ENCODE measurements at places on chromosomes 3 and 15. TPM values are rescaled to one million over a fixed set of nuclear protein-coding genes. Genes with fewer than 3 reads are reported as not detected.
A peak's percentile ranks its signal among the peaks of the same experiment; 100 is the strongest.

- no peaks in the 10 kb centered on the region for H3K4me1 ChIP-seq
- H3K27me3 ChIP-seq = no peaks in the 10 kb centered on the region
- H3K27ac ChIP-seq = no peak overlapping the region
- no peaks in the 10 kb centered on the region for H3K36me3 ChIP-seq
Observed at GRCh38 chr3:56795829-56796185, 5.9 kb downstream of the ARHGEF3 start.

The CPNE9 gene
- polyA plus RNA-seq = not detected

- peak; percentile 98 for DNase-seq
- H3K36me3 ChIP-seq = no peaks in the 10 kb centered on the region
- H3K27me3 ChIP-seq = no peaks in the 10 kb centered on the region
Observed at GRCh38 chr3:98022978-98023820, 11.9 kb downstream of the GABRR3 start.

GRCh38 chr3:51941798-51942602, at the start of the genes PARP3 and RRP9:
TSS of gene PARP3 (plus strand) at chr3:51942363. CDS start at chr3:51943356, 993 bp downstream.
TSS of gene RRP9 (minus strand) at chr3:51941904. CDS start at chr3:51941867, 37 bp downstream.
- H3K4me1 ChIP-seq = no peaks in the 10 kb centered on the region
- peaks cover under 1% of the 10 kb centered on the region for H3K36me3 ChIP-seq
- peak within 1 kb of the TSS; percentile 83 for H3K27ac ChIP-seq

- no peaks in the 10 kb centered on the region for H3K4me1 ChIP-seq
- H3K36me3 ChIP-seq = no peaks in the 10 kb centered on the region
- no peak overlapping the region for H3K4me3 ChIP-seq
- DNase-seq = peak; percentile 5
- no peaks in the 10 kb centered on the region for H3K27me3 ChIP-seq
Observed at GRCh38 chr15:69583626-69584025, 131.0 kb downstream of the RPLP1 start.

GRCh38 chr3:137582484-137582883, 181.6 kb upstream of the SOX14 start:
- H3K4me1 ChIP-seq = no peaks in the 10 kb centered on the region
- H3K27me3 ChIP-seq = no peaks in the 10 kb centered on the region
- H3K4me3 ChIP-seq = no peak overlapping the region
- no peak overlapping the region for H3K27ac ChIP-seq

GRCh38 chr3:69856965-69857705, 117.9 kb downstream of the MITF start:
- H3K4me1 ChIP-seq = peaks cover 2% of the 10 kb centered on the region
- no peak overlapping the region for H3K4me3 ChIP-seq
- no peak overlapping the region for H3K27ac ChIP-seq
- no peak for DNase-seq
- H3K36me3 ChIP-seq = no peaks in the 10 kb centered on the region

DNA sequence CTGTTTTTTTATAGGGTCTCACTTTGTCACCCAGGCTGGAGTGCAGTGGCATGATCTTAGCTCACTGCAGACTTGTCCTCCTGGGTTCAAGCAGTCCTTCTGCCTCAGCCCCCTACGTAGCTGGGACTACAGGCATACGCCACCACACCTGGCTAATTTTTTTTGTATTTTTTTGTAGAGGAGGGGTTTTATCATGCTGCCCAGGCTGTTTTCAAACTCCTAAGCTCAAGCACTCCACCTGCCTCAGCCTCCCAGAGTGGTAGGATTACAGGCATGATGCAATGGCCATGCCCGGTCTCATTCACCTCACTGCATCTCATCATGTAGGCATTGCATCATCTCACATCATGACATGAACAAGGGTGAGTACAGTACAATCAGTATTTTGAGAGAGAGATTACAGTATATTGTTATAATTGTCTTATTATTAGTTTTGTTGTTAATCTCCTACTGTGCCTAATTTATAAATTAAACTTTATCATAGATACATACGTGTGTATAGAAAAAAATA, 74.3 kb upstream of the EOMES start:
- no peak overlapping the region for H3K27ac ChIP-seq
- no peak overlapping the region for H3K4me3 ChIP-seq
- DNase-seq = no peak
- no peaks in the 10 kb centered on the region for H3K36me3 ChIP-seq

GRCh38 chr15:70566047-70566835, 197.1 kb downstream of the UACA start:
- no peak for DNase-seq
- H3K36me3 ChIP-seq = no peaks in the 10 kb centered on the region
- no peak overlapping the region for H3K4me3 ChIP-seq
- no peak overlapping the region for H3K27ac ChIP-seq
- no peaks in the 10 kb centered on the region for H3K27me3 ChIP-seq

- H3K27ac ChIP-seq = no peak overlapping the region
- no peaks in the 10 kb centered on the region for H3K36me3 ChIP-seq
- H3K4me1 ChIP-seq = no peaks in the 10 kb centered on the region
- H3K4me3 ChIP-seq = no peak overlapping the region
- DNase-seq = no peak
- no peaks in the 10 kb centered on the region for H3K27me3 ChIP-seq
Observed at GRCh38 chr3:194103505-194103904, 32.4 kb upstream of the HES1 start.

DNA sequence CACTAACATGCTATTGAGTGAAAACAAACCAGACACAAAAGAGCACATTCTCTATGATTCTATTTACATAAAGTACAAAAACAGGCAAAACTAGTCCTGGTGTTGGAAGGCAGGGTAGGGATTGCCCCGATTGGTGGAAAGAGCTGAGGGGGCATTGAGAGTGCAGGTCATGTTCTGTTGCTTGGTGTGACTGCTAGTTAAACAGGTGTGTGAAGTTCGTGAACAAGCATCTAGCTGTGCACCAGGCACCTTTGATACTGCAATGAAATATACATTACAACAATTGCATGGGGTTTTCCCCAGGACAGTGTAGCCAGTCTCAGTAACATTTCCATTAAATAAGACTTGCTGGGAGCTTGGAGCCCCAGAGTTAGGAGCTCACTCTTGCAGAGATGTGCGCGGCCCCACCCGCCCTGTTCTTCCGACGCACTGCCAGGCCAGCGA, 26.3 kb upstream of the THRB start:
- peak overlapping the region; percentile 82 for H3K4me3 ChIP-seq
- no peaks in the 10 kb centered on the region for H3K4me1 ChIP-seq
- H3K27me3 ChIP-seq = no peaks in the 10 kb centered on the region

The LIPH gene
- polyA plus RNA-seq = 0.77 TPM

The IQCF6 gene
- not detected for polyA plus RNA-seq

The SAXO2 gene
- 2.5 TPM for polyA plus RNA-seq

- no peaks in the 10 kb centered on the region for H3K27me3 ChIP-seq
- no peaks in the 10 kb centered on the region for H3K36me3 ChIP-seq
Observed at GRCh38 chr15:65925338-65925737, 56.0 kb downstream of the RAB11A start.

- no peak overlapping the region for H3K27ac ChIP-seq
- no peak for DNase-seq
- no peak overlapping the region for H3K4me3 ChIP-seq
- H3K4me1 ChIP-seq = no peaks in the 10 kb centered on the region
- no peaks in the 10 kb centered on the region for H3K27me3 ChIP-seq
Observed at GRCh38 chr3:128170866-128171516, 17.7 kb downstream of the EEFSEC start.

GRCh38 chr15:51736069-51736468, 1.4 kb downstream of the LYSMD2 start:
- no peaks in the 10 kb centered on the region for H3K36me3 ChIP-seq
- DNase-seq = no peak
- H3K4me1 ChIP-seq = peaks cover 2% of the 10 kb centered on the region
- H3K27ac ChIP-seq = no peak overlapping the region

DNA sequence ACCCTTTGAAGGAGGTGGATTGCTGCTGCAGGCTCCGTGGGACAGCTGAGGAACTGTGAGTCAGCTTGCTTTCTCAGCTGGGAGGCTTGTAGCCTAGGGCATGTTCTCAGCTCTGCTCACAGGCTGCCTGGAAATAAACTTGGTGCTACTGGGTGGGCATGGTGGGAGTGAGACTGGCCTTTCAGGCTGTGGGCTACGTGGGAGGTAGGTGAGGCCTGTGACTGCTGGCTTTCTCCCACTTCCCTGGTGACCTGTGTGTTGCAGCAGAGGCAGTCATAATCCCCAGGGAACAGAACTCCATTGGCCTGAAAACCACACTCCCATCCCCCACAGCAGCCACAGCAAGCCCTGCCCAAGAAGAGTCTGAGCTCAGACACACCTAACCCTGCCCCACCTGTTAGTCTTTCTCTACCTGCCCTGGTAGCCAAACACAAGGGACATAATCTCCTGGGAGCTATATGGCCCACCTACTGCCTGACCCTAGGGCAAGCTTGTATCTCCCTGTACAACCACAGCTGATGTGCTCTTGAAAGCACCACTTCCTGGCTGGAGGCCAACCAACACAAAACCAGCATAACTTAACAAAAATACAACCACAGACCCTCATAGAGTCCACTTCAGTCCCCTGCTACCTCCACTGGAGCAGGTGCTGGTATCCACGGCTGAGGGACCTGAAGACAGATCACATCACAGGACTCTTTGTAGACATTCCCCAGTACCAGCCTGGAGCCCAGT, 236.5 kb downstream of the SQOR start:
- DNase-seq = no peak
- H3K4me3 ChIP-seq = no peak overlapping the region
- H3K27me3 ChIP-seq = no peaks in the 10 kb centered on the region
- H3K4me1 ChIP-seq = no peaks in the 10 kb centered on the region

The ROBO2 gene
- 0.13 TPM for polyA plus RNA-seq

The CHST2 gene
- 0.50 TPM for polyA plus RNA-seq

DNA sequence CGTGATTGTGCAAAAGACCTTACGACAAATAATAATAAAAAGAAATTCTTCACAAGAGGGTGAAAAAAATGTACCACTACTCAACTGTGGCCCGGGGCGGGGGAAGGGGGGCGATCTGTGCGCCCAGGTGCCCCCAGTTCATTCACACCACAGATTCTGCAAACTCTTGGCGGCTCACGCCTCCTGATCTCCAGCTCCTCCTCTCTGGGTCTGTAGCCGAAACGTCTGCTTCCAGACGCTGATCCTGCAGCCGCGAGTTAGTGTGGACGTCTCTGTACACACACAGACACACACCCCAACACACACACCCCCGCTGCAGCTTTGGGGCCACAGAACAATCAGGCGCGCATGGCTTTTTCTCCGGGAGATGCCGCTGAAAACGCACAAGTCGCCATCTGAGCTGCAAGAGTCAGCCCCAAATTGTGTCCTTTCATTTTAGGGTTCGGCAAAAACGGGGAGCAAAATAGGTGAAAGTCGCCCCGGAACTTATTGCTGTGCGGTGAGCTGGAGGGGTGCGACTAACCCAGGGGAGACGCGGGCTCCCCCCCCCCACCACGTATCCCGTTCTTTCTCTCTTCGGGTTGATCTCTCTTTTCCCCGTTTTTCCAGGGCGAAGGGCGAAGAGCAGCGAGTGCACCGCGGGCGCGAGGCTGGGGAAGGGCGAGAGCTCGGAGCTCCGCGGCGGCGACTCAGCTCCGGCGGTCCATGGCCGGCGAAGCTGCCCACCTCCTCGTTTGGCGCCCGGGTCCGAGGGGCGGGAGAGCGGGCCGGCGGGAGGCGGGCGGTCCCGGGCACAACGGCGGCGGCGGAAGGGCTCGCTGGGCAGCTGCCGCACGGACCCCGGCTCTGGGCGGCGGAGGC, 505 bp upstream of the WNT5A start:
- no peak overlapping the region for H3K27ac ChIP-seq
- no peaks in the 10 kb centered on the region for H3K4me1 ChIP-seq
- DNase-seq = no peak
- H3K36me3 ChIP-seq = no peaks in the 10 kb centered on the region

DNA sequence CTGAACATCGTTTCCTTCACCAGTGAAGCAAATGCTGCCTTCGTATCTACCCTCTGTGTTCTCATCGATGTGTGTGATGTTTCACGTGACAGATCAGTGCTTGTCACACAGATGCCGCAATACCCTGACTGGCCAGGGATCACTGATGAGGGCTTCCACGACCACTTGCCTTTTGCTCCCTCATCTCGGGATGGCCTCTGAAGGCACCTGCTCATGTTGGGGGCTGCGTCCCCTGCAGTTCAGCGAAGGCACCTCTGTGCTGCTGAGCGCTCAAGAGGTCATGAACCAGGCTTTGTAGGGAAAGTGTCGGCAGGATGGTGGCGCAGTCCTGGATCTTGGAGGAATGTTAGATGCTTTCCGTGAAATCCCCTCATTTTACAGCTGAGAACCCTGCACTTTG, 79.2 kb upstream of the KLF13 start:
- H3K4me1 ChIP-seq = no peaks in the 10 kb centered on the region
- no peaks in the 10 kb centered on the region for H3K27me3 ChIP-seq
- H3K27ac ChIP-seq = no peak overlapping the region
- DNase-seq = no peak
- H3K4me3 ChIP-seq = no peak overlapping the region
- no peaks in the 10 kb centered on the region for H3K36me3 ChIP-seq

GRCh38 chr3:117117188-117117936, 407.8 kb downstream of the TUSC7 start:
- no peak overlapping the region for H3K27ac ChIP-seq
- no peaks in the 10 kb centered on the region for H3K36me3 ChIP-seq
- no peaks in the 10 kb centered on the region for H3K27me3 ChIP-seq
- DNase-seq = no peak
- H3K4me3 ChIP-seq = no peak overlapping the region
